LHCN-M2 (cell line): ENCODE measurements at places on chromosomes 12 and 14. TPM values are rescaled to one million over a fixed set of nuclear protein-coding genes. Genes with fewer than 3 reads are reported as not detected.

- peak; percentile 62 for DNase-seq
Observed at GRCh38 chr14:68843471-68844209, 50.8 kb upstream of the ZFP36L1 start.

- DNase-seq = no peak
Observed at GRCh38 chr12:52555577-52555976, 2.6 kb upstream of the KRT71 start.

DNA sequence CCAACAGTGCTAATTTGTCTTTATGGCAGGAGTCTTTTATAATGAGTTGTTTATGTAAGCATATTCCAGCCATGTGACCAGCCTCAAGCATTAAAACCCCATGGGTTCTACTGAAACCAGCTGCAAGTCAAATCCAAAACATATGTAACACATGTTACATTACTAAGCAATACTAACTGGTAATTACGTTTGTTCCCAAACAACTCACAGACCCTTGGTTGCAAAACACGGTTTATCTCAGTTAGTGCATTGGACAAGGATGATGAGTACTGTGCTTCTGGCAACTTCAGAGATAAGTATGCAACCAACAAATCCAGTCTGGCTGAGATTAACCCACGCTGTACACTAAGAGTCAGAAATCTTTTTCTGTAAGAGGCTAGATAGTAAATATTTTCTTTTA lies 110.1 kb upstream of the FAR2 start:
- DNase-seq = no peak

DNA sequence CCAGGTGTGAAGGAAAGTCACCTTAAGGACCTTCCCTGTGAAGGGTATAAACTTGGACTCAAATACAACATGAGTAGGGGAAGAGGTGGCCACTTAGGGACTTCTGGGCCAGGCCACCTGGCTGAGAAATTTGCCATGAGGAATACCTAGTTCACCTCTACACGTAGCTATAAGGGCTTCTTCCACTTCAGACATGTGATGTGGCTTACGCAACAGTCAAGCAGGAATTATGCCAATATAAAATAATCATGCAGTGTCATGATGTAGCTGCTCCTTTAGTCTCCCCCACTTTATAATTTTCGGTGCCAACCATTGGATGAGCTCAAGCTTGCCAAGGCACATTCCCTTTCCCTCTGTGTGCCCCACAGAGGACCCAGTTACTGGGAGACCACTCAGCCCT lies 166.6 kb upstream of the BCL2L14 start:
- DNase-seq = no peak

DNA sequence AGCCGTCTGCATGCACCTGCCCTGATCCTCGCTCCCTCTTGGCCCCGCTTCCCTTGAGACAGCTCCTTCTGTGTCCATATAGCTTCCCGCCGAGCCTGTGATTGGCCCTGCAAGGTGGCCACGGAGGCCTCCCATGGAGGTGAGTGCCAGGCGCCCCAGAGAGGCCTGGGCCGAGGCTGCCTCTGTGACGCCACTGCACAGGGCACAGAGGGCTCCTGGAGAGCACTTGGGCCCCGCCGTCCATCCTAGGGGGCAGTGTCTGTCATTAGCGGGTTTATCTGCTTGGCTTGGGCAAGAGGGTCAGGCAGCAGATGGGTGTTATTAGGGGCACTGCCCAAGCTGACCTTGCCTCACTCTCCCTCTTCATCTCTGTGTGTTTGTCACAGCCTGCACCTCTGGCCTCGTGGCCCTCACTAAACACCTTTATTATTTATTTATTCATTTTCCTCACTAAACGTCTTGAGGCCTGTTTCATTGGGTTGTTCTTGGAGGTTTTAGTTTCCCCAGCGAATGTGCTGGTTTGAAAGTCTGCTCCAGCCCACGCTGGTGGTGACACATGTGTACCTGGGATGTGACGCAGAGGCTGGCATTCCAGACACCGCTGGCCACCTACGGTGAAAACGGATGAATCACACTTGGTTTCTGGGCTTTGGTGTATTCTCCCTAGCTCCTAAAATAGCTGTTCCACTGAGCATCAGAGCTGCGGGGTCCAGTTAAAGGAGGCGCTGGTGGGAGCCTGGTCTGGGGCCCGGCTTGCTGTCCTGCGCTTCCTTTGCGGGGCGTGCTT lies 5.9 kb downstream of the ZFYVE21 start:
- peak; percentile 45 for DNase-seq

DNA sequence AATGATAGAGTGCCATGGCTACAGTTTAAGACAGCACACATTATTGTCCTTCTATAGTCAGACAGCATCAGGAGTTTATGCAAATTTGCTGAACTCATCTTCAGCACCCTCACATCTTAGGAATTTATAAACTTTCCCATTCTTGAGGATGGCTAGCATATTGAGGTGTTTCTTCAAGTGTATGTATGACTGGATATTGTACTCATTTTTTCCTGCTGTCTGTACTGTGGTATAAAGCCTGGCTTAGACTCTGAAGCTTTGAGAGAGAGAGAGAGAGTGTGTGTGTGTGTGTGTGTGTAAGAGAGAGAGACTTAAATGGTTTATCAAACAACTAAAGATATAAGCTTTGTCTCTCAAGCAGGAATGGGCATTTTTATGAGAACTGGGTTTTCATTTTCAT lies 161.6 kb downstream of the PIK3C2G start:
- peak; percentile 14 for DNase-seq

- peak; percentile 51 for DNase-seq
Observed at GRCh38 chr14:102049258-102050025, 37.4 kb downstream of the HSP90AA1 start.

DNA sequence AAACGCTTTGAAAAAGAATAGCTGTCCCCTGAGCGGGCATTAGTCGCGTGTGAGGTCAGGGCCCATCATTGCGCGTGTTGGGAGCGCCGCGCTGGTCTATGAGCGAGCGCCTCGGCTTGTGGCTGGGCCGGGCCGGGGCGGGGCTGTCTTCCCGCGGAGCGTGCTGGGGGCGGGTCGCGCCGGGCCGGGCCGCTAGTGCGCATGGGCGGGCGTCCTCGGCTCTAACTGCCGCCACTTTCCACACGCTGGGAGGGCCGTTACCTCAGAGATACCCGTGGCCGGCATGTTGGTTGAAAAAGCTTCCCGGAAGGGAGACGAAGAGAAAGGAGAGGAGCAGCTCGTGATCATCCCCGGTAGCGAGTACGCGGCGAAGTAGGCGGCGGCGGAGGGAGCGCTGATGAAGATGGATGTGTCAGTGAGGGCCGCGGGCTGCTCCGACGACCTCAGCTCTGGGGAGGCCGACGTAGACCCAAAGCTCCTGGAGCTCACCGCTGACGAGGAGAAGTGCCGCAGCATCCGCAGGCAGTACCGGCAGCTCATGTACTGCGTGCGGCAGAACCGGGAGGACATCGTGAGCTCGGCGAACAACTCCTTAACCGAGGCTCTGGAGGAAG lies at the start of gene EID3:
EID3 (plus strand) TSS at position 202 of the 614 bp plus-strand sequence; CDS start at position 398, 196 bp downstream.
- DNase-seq = peak; percentile 66

- no peak for DNase-seq
Observed at GRCh38 chr14:23544511-23545447, 6.8 kb downstream of the ZFHX2 start.

DNA sequence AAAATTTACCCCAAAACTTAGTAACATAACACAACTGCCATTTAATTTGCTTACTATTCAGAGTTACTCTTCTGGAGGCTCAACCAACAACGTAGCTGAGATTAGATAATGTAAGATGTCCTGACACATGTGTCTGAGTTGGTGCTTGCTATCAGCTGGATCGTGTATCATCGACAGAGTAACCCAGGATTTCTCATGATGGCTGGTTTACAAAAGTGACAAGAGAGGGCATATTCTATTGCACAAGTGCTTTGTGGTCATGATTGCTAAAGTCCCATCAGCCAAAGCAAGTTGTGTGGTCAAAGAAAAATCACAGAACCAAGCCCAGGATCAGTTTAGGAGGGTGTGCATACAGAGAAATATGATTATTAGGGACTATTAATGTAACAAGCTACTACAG lies 73.4 kb downstream of the CAPZA3 start:
- DNase-seq = peak; percentile 18

GRCh38 chr12:92634202-92634601 lies 68.6 kb upstream of the PLEKHG7 start:
- no peak for DNase-seq

DNA sequence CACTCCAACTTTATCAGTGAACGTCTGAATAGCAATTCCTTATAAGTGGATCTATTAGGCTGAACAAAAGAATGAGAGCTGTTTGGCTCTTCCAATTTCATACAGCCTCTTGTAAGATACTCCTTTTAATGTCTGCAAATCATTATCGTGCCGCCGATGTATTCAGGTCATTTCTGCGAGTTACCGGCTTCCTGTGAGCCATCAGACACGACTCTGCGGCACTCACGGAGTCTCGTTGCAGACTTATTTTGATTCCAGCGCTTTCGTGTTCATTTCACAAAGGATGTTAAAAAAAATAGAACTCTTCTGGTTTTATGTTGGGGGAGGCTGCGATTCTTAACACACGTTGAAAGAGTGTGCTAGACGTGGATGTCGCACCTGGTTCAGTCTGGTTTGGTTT lies 106.6 kb downstream of the GLT1D1 start:
- no peak for DNase-seq

DNA sequence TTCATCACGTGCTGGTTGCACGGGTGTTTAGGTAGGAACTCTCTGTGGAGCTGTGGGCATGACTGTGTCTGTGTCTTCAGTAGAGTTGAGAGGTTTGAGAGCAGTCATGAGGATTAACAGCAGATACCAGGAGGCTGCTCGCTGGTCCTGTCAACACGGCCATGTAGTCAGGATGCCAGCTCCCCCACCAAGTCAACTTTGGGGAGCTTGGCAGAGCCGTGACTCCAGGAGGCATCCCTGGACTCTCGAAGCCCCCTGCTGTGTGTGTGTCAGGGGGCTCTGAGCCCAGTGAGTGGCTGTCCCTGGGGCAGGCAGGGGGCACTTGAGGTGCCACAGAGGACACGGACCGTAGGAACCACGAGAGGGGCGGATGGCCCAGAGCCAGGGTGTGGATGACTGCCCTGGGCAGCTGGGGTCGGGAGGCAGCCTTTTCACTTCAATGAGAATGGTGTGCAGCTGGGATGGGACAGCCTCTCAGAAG lies 7.2 kb upstream of the GPR132 start:
- no peak for DNase-seq

- DNase-seq = no peak
Observed at GRCh38 chr14:24255931-24256711, 6.9 kb downstream of the TGM1 start.

DNA sequence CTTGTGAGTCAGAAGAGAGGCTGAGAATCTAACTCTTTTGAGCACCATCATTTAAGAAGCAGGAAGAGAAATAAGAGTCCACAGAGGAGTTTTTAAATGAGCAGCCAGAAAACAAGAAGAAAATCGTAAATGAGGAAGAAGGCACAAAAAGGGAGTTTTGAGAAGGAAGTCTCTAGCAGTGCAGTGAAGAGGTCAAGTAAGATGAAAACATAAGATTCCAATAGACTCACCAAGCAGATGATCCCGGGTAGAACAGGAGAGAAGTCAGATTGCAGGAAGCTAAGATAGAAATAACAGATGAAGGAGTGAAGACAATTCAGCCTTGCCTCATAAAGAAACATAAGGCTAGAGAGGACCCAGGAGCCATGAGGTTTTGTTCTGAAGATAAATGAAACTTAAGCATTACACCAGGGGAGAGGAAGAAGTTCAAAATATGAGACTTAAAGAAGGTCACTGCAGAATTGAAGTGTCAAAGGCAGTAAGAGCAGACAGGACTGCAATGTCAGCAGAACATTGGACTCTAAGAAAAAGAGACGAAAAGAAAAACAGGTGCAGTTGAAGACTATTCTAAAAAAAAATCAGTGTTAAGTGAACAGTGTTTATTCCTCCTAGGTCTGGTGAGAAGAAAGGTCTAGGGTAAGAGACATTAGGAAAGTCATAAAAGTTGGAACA lies 229.0 kb downstream of the SEC23A start:
- DNase-seq = no peak

GRCh38 chr14:67151082-67151666 lies 38.1 kb upstream of the GARIN2 start:
- DNase-seq = no peak

- DNase-seq = no peak
Observed at GRCh38 chr14:60621386-60621785, 27.9 kb downstream of the SIX1 start.

GRCh38 chr14:55592436-55592835 lies 12.4 kb downstream of the KTN1 start:
- no peak for DNase-seq

DNA sequence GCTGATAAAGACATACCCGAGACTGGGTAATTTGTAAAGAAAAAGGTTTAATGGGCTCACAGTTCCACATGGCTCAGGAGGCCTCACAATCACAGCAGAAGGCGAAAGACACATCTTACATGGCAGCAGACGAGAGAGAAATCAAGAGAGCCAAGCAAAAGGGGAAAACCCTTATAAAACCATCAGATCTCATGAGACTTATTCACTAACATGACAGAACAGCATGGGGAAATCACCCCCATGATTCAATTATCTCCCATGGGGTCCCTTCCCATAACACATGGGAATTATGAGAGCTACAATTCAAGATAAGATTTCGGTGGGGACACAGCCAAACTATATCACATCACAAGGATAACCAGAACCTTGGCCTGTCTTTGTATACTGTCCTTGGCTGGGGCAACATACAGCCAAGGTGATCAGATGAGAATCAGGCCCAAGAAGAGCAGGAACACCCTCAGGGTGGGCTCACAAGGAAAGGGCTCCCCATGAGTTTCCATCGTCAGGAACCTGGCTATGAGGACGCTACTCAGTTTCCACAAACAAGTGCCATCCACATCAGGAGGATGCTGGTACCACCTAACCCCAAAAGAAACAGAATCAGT lies 152.7 kb downstream of the FOXN3 start:
- no peak for DNase-seq

DNA sequence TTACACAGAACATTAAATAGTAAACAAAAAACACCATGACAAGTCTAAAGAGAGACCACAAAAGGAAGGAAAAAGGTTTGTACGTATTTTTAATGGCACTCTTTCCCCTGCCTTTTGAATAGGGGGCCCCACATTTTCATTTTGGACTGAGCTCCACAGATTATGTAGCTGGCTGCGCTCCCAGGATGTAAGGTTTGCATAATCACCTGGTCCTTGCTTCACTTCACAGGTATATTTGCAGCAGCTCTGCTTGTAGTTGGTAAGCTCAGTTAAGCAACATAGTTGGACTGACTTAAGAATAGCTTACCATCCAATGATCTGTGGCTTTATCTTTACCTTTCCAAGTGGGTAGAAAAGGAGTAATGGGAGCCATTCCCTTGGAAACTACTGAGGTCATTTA lies 454.7 kb downstream of the APAF1 start:
- DNase-seq = no peak

- DNase-seq = peak; percentile 70
Observed at GRCh38 chr12:49260166-49260565, 4.7 kb upstream of the TUBA1C start.

Gene ANP32D
- total RNA-seq = not detected in 2 replicates

Gene PPP1R1A
- not detected in 2 replicates for total RNA-seq

Gene CIROP
- not detected in 2 replicates for total RNA-seq

Gene NKX2-8
- total RNA-seq = not detected in 2 replicates

Gene LGMN
- total RNA-seq = 3.3 and 3.8 TPM in 2 replicates

Gene ETFBKMT
- total RNA-seq = 1.7 and 3.1 TPM in 2 replicates

Gene PDE3A
- total RNA-seq = 0.06 TPM in 1 of 2 replicates, not detected in the other
